Osteoblast (primary cell): ENCODE measurements at places on chromosomes 12 and 14. TPM values are rescaled to one million over a fixed set of nuclear protein-coding genes. Genes with fewer than 3 reads are reported as not detected.

The WNT1 gene
- total RNA-seq = not detected in 2 replicates

DNA sequence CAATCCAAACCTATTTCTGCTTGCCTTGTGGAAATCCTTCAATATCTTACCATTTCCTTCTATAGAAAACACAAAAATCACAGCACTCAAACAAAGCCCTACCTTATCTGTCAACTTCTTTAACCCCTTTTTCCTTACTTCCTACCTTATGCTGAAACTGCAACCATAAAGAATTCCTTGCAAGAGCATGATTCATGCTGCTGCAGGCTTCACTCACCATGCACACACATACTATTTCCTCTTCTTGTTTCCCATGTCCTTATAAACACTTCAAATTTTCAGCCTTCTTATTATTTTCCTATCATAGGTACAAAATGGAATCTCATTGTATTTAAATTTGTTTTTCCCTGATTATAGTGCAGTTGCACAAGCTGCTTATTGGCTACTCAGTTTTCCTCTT is 23.3 kb downstream of the LMNTD1 start:
- H3K27me3 ChIP-seq = no peaks in the 10 kb centered on the region
- DNase-seq = peak; percentile 27
- H3K4me1 ChIP-seq = no peaks in the 10 kb centered on the region
- H3K4me3 ChIP-seq = no peak overlapping the region
- H3K27ac ChIP-seq = no peak overlapping the region

GRCh38 chr12:128079-128478 is 61.5 kb downstream of the IQSEC3 start:
- H3K4me1 ChIP-seq = no peaks in the 10 kb centered on the region
- no peak overlapping the region for H3K27ac ChIP-seq
- H3K4me3 ChIP-seq = no peak overlapping the region
- H3K36me3 ChIP-seq = no peaks in the 10 kb centered on the region
- peaks cover 23% of the 10 kb centered on the region for H3K27me3 ChIP-seq
- DNase-seq = peak; percentile 72

GRCh38 chr12:109673884-109674283 is 39.7 kb upstream of the FAM222A start:
- H3K4me1 ChIP-seq = no peaks in the 10 kb centered on the region
- no peak for DNase-seq
- H3K27me3 ChIP-seq = peaks cover 4% of the 10 kb centered on the region
- no peak overlapping the region for H3K4me3 ChIP-seq
- no peaks in the 10 kb centered on the region for H3K36me3 ChIP-seq

- no peak overlapping the region for H3K27ac ChIP-seq
- no peak overlapping the region for H3K4me3 ChIP-seq
- H3K36me3 ChIP-seq = no peaks in the 10 kb centered on the region
These were observed 3.2 kb downstream of the METTL25 start for GRCh38 chr12:82361461-82361915.

The GARIN6 gene
- not detected in 2 replicates for total RNA-seq

DNA sequence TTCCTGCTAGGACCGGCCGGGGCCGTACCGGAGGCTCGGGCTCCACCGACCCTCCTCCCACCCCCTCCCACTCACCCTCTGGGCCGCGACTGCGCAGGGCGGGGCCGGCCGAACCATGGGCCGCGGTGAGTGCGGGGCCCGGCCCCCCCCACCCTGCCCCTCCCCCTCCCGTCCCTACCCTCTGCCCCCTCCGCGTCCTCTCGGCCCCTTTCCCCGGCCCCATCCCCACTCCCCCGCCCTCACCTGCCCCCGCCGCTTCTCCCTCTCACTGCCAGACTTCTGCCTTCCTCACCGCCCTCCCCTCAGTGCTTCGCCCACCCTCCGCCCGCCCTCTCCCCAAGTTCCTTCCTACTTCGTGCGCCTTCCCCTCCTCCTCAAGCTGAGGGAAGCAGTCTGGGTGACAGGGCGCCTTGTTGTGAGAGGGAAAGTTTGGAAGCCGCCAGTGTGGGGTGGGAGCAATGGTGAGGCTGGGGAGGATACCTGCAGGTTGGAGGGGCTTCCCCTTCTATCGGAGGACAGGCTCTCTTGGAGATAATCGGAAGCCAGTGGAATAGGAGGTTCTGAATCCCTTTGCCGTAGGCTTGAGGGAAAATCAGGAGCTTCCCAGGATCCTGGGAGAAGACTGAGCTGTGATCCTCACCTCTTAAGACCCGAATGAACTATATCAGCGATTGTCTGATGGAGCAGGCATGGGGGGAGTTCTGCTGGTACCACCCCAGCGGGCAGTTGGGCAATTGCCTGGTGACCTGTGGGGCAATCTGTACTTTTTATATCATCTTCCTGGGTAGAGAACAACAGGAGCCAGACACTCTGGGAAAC is 472 bp downstream of the MBD6 start:
- H3K4me3 ChIP-seq = peak overlapping the region; percentile 77
- H3K27ac ChIP-seq = peak overlapping the region; percentile 75
- peaks cover 37% of the 10 kb centered on the region for H3K36me3 ChIP-seq
- peak; percentile 90 for DNase-seq
- H3K27me3 ChIP-seq = no peaks in the 10 kb centered on the region

The ACSM4 gene
- not detected in 2 replicates for total RNA-seq

The ASPG gene
- under 0.01 TPM in 1 of 2 replicates, not detected in the other for total RNA-seq

DNA sequence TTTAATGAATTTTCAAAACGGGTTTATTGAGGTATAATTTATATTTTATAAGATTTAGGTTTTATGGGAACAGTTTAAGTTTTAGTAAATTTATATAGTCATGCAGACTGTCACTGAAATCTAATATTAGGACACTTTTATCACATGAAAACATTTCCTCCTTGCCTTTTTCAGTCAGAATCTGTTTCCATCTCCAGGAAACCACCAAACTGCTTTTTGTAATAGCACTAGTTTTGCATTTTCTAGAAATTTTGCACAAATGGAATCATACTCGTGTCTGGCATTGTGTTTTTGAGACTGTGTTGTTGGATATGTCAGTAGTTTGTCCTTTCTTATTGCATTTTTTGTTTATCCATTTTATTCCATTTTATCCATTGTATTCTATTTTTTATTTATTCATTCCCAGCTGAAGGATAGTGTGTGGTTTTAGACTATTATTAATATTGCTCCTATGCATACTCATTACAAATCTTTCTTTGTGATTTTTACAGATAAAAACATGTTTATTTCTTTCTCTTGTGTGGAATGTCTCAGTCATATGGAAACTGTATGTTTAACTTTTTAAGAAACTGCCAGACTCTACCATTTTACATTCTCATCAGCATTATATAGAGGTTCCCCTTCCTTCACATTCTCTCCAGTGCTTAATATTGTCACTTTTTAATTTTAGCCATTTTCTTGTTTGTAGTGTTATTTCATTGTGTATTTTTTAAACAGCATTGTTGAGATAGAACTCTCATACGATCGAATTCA is 26.5 kb downstream of the PALS1 start:
- no peaks in the 10 kb centered on the region for H3K27me3 ChIP-seq
- H3K27ac ChIP-seq = peak overlapping the region; percentile 78
- no peak for DNase-seq
- H3K36me3 ChIP-seq = peaks cover 4% of the 10 kb centered on the region
- H3K4me1 ChIP-seq = peaks cover 47% of the 10 kb centered on the region

The ABCD2 gene
- total RNA-seq = under 0.01 TPM in 2 replicates

- no peak overlapping the region for H3K4me3 ChIP-seq
- H3K4me1 ChIP-seq = peaks cover 4% of the 10 kb centered on the region
- no peak for DNase-seq
- no peaks in the 10 kb centered on the region for H3K36me3 ChIP-seq
- H3K27ac ChIP-seq = no peak overlapping the region
These were observed 121.2 kb downstream of the CRACR2A start for GRCh38 chr12:3631759-3632158.

The RNF31 gene
- 43.9 and 49.6 TPM in 2 replicates for total RNA-seq
